ENCODE measurements at places on chromosomes 4 and X.

DNA sequence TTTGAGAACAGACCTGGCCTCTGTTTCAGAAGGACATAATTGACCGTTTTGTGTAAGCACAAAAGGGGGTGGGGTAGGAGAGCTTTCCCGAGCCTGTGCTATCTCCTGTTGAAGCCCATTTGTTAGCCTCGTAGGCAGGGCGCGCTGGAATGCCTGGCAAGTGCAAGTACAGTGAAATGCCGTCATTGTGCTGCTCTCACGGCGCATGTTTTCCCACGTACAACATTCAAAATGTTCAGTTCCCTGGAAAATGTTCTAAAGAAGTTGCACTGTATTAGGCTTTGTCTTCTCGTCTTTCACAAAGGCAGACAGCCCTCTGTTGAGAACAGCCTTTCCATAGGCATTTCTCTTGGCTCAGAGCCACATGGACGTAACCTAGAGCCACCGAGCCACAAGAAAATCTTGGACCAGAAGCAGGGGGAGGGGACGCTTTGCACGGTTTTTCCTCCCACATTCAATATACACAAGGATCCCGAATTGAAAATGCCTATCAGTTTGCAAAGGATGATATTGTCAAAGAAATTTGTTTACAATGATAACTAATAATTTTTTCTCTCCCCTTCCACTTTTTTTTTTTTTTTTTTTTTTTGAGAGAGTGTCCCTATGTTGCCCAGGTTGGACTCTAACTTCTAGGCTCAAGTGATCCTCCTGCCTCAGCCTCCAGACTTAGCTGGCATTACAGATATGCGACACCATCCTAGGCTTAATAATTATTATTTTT is 54.6 kb upstream of the RAPGEF2 start:
- no peak for DNase-seq

DNA sequence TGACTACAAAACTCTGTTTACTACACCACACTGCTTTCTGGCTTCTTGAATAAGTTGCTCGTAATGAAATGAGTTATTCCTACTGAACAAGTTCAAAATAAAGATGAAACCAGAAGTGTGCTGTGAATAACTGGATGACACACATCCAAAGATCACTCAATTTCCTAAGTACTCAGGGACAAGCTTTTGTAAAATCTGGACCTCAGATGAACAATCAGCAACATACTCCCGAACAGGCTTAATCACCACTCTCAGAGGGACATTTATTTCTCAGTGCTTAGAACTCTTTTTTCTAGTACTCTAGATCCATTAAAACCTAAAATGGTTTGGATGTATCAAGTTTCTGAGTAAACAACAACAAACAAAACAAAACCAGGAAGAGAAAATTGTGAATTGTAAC is 61.5 kb upstream of the EXOC1L start:
- no peak for DNase-seq

- DNase-seq = no peak
Observed at GRCh38 chr4:185735866-185736400, 76.1 kb downstream of the SORBS2 start.

GRCh38 chr4:104205116-104205515 is 289.6 kb downstream of the CXXC4 start:
- no peak for DNase-seq

GRCh38 chr4:21893136-21893535 is 55.4 kb downstream of the KCNIP4 start:
- DNase-seq = no peak

GRCh38 chrX:16797358-16797757 is 11.1 kb downstream of the TXLNG start:
- no peak for DNase-seq

DNA sequence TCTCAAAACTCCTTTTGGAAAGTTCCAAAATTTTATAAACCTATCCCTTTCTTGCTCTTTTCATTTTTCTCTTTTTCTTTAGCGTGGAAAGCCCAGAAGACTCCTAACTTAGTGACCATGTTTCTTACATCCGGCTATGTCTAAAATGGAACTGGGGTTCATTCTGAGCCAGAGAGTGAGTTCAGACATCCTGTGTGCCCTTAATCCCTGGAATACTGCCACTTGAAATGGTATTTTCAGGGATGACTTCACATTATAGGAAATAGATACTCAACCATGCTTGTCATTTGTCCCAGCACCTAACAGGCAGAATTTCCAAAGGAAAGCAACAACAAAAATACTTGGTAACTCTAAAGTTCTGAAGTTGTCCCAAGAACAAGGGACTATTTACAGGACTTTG is 379.6 kb downstream of the ARHGAP24 start:
- no peak for DNase-seq

GRCh38 chr4:95545546-95545945 is 3.2 kb downstream of the UNC5C start:
- no peak for DNase-seq

GRCh38 chrX:151724563-151725337 is 8.9 kb downstream of the FATE1 start:
- DNase-seq = no peak

DNA sequence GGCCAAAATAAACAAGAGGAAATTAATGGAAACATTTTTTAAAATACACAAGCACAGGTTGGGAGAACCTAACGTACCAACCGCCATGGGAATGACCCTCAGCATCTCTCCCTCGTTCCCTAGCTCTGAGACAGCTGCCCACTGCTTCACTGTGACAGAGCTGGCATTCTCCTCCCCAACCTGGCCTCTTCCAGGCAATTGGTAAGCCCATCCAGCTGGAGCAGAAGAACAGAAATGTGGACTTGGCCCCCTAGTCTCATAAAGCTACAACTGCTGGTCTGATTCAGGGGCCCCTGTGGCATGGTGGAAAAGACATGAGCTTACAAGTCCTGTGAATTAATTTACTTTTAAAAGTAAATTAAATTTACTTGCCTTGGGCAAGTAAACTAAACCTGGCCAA is 245.1 kb downstream of the PTTG2 start:
- no peak for DNase-seq

- DNase-seq = no peak
Observed at GRCh38 chr4:19051831-19052230, 1030.3 kb upstream of the LCORL start.

Measured in stimulated activated CD4-positive, alpha-beta T cell treated with anti-CD3 and anti-CD28 coated beads, Interleukin-15, amount 100 ng/mL, for 1 hour (primary cell).